ENCODE measurements at places on chromosomes 5 and 9.

DNA sequence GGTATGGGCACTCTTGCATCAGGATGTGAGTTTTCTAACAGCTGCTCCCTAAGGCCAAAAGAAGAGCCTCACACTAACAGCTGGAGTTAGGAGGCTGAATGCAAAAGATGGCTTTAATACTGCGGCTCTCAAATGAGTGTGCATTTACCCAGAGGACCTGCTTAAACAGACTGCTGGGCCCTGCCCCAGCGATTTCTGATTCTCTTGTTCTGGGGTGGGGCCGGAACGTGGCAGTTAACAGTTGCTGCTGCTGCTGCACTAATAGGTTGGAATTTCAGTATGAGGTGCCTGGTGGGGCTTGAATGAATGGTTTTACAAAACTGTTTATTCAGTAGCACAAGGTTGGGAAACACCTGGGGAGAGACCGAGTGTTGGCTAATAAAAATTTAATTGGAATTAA, 26.1 kb downstream of the HMGCR start:
- no peak for DNase-seq

DNA sequence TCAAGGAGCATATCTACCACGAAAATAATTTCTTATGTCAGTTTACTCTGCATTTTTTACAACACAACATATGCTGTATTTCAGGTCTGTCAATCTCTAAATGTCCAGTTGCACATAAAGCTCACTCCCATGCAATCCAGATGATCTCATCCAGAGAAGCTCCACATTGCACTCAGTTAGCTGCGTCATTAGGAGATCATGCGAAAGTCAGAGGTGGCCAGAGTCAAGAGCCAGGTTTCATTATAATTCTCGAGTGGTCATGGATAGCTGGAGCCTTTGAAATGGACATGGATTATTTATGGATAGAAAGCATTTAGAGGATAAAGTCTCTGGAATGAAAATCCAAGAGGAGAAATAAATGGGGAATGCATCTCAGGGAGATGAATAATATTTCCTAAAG, 232.3 kb downstream of the GAS1 start:
- DNase-seq = no peak

DNA sequence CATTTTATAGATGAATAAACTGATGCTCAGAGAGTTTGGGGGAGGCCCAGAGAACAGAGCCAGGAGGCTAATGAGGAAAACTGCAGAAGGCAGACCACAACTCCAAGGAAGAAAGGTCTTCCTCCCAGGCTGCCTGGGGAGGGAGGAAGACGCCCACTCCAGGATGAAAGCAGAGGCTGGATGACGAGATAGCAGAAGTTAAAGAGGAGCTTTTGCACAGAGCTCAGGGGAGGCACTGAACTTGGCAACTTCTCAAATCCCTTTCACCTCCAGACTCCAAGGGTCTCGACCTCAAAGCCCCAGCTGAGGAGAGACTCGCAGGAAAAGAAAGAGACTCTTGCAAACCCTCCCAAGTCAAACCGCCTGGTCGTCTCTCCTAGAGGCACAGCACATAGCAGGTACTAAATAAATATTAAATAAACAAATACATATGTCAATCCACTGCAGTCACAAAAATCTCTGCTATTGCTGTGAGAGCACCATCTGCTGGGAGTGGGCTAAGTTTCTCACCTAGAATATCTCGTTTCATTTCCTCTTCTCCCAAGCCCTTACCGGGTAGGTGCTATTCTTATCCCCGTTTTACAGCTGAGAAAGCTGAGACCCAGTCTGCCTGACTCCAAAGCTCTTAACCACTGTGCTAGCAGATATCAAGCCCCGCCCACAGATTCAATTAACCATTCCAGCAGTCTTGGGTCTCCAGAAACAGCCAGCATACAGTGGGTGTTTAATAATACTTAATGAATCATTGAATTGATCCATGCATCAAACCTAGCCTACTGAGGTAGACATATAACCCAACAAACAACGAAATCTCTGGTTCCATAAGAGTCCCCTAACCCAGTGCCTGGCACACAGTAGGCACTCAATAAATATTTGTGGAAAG, 97.8 kb upstream of the HAND1 start:
- no peak for DNase-seq

- DNase-seq = no peak
These were observed 17.5 kb upstream of the NDUFS4 start for GRCh38 chr5:53542926-53543325.

DNA sequence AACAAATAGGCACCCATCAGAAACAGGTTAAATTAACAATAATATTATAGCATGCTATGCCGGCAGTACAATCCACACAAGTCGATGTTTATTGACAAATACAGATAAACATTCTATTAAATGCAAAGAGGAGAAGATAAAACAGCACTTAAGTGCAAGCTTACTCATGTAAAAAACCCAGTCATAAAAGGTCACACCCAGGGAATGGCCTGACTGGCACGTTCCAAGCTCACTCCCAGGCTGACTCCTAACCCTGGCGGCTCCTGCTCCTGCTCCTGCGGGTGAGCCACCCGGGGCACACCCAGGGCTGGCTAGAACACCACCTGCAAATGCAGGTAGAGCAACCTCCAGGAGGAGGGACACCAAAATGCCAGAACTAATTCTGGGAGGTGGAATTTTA, 66.9 kb downstream of the SEMA4D start:
- DNase-seq = no peak

GRCh38 chr5:154238776-154239481, 48.4 kb downstream of the GALNT10 start:
- no peak for DNase-seq

DNA sequence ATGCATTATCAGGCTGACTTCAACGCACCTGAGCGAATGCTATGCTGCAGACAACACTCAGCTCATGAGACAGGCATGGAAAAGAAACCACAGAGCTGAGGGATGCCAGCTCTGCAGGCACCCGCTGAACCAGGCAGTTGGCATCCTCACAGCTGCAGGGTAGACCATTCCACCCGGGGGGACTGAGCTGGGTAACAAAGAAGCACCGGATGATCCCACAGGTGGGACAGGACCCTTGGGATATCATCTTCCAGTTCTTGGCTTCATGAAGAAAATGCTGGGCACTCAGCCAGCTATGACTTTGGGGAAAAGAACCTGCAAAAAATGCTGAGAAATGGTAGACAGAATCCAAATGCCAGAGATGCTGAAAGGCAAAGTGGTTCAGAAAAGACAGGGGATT, 9.6 kb downstream of the EPB41L4B start:
- no peak for DNase-seq

GRCh38 chr9:110712955-110713354, 44.4 kb downstream of the MUSK start:
- no peak for DNase-seq

DNA sequence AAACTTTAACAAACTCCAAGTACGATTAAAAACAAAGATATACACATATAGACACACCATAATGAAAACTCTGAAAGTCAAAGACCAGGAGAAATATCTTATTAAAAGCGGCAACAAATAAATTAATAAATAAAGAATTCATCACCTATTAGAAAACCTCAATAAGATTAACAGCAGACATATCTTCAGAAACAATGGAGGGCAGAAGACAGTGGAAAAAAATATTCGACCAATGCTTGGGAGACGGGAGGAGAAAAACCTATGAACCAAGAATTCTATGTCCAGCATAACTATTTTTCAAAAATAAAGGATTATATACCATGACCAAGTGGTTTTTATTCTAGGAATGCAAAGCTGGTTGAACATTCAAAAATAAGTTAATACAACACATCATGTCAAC, 578.6 kb upstream of the CCNG1 start:
- no peak for DNase-seq

DNA sequence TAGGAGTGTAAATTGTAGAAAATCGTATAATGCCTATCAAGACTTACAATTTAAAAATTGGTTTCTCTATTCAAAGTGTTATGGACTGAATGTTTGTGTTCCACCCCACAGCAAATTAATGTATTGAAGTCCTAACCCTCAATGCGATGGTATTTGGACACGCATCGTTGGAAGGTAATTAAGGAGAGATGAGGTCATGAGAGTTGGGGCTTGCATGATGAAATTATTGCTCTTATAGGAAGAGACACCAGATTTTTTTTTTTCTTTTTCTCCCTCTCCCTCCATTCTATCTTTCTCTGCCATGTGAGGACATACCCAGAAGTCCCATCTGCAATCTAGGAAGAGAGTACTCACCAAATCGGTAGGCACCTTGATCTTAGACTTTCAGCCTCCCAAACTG, 189.2 kb downstream of the MAN2A1 start:
- DNase-seq = no peak

DNA sequence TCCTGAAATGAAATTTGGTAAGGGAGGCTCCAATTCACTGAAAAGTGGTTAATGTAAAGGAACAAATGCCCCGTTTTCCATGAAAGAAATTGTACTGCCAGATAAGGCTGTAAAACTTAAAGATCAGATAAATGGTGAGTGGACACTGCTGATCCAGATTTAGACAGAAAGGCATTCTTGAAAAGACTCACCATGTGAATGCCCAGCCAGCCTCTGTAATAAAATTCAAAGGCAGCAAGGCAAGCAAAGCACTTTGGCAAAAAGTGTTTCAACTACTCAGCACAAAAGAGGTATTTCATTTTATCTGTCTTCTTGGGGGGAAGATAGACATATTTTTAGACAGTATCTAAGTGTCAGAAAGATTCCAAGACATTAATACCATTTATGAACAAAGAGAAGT, 133.6 kb downstream of the MLLT3 start:
- DNase-seq = no peak

GRCh38 chr5:103741984-103742383, 179.4 kb upstream of the NUDT12 start:
- DNase-seq = no peak

DNA sequence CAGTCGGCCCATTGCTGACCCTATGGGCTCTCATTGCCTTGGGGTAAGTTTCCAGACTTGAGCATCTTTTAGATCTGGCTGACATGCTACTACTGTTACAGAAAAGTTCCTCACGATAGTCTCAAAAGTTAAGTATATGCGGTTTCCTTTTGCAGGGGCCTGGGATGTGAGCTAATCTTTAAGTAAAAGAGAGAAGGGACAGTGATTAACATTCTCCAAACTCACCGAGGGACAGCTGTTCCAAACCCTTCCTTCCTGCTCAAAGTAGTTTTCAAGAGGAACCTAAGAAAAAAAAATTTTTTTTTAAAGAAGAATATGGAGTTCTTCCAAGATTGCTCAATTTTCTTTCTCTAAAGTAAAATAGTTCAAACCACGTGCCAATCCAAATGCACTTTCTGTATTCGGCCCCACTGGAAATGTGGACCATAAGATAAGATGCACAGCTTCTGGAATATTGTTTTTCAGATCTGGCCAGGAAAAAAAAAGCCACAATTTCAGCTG, 168.0 kb upstream of the SPRY4 start:
- DNase-seq = no peak

DNA sequence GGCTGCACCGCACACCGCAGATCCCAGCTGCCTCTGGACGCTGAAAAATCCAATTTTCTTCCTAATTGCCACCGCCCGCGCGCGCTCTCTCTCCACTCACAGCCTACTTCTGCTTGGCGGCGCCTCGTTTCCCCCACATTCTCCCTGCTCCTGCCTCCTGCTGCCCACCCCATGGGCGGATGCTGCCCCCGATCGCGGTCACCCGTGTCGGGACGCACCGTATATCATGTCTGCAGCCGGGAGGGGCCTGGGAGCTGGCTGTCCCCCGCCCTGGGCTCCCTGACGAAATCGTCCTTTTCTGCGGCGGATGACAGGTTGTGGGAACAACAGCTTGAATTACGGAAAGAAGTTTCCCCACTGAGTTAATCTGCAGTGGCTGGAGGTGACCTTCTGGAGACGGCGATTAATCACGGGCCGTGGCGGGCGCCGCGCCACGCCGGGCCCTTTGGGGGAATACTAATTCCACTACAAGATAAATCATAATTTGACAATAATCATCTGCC, 36.3 kb upstream of the PSD2 start:
- no peak for DNase-seq

DNA sequence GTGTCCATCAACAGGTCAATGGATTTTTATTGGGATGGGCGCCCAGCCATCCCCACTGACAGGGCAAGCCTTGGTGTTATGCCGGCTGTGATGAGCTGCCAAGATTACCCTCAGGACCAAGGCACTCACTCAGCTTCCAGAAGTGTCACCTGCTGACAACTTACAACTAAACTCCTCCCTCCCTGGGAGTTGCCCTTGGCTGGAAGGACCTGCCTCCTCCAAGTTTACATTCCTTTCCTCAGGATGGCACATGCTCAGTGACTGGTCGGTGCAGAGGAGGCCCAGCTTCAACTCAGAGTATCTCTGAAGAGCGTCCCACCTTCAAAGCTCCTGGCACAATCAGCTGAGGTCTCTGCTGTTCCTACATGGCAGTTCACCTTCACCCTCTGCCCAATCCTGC, 52.5 kb upstream of the ZBTB43 start:
- DNase-seq = no peak

DNA sequence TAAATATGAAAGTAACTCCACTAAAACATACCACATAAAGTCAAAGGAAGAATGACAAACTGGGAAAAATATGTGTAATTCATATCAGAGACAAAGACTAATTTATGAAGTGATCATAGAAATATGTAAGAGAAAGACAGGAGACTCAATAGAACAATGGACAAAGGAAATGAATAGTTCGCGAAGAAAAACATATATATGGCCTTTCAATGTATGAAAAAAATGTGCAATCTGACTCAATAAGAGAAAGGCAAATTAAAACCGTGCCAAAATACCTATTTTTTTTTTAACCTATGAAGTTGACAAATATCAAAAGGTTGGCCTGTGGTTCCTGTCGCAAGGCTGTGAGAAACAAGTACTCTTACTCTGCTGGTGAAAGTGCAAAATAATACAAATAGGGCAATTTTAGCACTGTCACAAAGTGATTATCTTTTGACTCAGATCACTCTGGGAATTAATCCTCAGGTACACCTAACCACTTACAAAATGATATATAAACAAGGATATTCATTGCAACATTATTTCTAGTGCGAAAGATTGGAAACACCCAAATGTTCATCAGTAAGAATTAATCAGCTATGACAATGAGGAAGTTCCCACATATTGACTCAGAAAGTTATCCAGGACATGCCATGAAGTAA, 3.7 kb downstream of the C9 start:
- DNase-seq = no peak

GRCh38 chr9:83636813-83637212, 13.9 kb downstream of the IDNK start:
- no peak for DNase-seq

GRCh38 chr5:132266836-132267160, 9.3 kb downstream of the PDLIM4 start:
- no peak for DNase-seq

DNA sequence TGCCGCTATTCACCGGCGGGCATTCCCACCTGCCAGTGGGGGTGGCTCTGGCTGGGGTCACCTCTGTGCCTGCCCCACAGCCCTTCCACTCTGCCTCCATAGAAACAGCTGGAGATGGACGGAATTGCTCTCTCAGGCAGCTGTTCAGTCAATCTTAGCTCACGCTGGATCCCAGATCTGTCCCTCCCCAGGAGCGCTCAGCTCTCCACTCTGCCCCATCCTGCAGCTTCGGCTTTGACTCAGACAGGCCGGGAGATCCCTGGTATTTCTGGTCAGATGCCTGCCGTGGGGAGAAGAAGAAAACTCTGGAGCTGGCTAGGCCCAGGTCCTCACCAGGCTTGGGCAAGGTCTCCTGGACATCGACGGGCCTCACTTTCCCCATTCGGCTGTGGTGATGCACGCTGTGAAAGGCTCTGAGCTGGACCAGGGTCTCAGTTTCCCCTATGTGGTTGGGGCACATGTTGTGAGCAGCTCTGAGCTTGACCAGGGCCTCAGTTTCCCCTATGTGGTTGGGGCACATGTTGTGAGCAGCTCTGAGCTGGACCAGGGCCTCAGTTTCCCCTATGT, 7.6 kb upstream of the SLC9A3 start:
- DNase-seq = no peak
